H1 (cell line): ENCODE measurements at places on chromosomes 1 and 21. TPM values are rescaled to one million over a fixed set of nuclear protein-coding genes. Genes with fewer than 3 reads are reported as not detected.

- H3K27me3 ChIP-seq = no peaks in the 10 kb centered on the region
- DNase-seq = no peak
- no peak overlapping the region for H3K4me3 ChIP-seq
Measured at GRCh38 chr1:96923753-96924152, 202.2 kb downstream of the PTBP2 start.

ETV3 gene
- 23.8 and 26.6 TPM in 2 replicates for total RNA-seq

DNA sequence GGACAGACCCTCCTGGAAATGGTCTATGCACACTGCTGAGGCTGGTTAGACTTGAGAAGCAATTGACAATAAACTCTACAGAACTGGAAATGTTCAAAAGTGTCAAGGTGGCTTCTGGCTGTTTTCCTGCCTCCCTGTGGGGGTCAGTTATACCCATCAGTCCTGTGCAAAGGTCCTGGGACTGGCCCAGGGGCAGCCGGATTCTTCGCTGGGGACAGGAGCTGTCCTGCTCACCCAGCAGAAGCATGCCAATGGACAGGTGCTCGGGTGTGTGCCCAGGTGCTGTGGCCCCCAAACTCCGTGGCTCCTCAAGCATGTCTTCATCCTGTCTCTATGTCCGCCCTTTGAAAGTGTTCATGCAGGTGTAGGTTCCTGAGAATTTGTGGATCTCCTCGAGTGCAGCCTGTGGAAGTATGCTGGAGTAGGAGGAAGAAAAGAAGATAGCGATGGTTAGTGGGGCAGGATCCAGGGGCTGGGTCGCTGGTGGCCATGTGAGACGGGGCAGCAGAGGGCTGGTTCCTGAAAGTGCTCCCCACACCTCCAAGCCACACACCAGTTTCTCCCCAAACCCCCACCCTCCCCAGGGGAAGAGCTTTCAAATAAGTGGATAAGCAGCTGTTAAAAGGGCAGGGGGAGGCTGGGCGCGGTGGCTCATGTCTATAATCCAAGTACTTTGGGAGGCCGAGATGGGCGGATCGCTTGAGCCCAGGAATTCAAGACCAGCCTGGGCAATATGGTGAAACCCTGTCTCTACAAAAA lies 49.8 kb downstream of the DHRS3 start:
- H3K27ac ChIP-seq = no peak overlapping the region
- H3K4me3 ChIP-seq = no peak overlapping the region
- no peaks in the 10 kb centered on the region for H3K27me3 ChIP-seq
- H3K4me1 ChIP-seq = no peaks in the 10 kb centered on the region

DNA sequence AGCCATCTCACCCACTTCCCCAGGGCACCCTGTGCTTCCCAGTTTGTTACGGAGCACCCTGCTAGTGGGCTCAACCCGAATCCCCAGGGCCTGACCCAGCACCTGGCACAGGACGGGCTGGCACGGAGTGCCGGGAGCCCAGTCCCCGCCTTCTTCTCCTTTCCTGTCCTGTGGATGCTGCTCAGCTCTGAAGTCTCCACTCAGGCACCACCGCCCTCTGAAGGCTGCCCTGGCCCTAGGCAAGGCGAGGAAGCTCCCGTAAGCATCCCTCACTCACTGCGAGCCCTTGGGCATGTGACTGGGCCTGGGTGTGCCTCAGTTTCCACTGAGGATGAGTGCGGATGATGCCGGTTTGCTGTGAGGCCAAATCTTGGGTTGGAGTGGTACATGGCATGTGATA lies 21.8 kb downstream of the SLC1A7 start:
- peaks cover 19% of the 10 kb centered on the region for H3K4me1 ChIP-seq
- no peak overlapping the region for H3K27ac ChIP-seq
- H3K36me3 ChIP-seq = no peaks in the 10 kb centered on the region
- H3K4me3 ChIP-seq = no peak overlapping the region
- no peaks in the 10 kb centered on the region for H3K27me3 ChIP-seq

SEC16B gene
- 0.56 and 1.5 TPM in 2 replicates for total RNA-seq

DNA sequence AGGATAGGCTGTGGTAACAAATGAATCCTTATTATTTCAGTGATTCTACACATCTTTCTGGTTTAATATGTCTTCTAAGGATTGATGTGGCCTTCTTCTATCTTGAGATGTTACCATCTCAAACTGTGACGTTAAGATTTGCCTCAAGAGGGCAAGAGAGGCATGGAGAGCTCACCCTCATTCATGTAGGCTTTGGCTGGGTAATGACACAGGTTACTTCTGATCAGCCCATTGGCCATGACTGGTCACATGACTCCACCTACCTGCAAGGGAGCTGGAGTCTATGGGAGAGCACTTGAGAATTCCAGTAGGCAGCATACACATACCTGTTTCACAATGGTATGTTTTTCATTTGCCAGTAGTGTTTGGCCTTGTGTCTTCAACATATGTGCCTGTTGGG lies 30.0 kb downstream of the CACHD1 start:
- H3K27ac ChIP-seq = no peak overlapping the region
- no peak overlapping the region for H3K4me3 ChIP-seq
- no peaks in the 10 kb centered on the region for H3K27me3 ChIP-seq
- H3K4me1 ChIP-seq = peaks cover 10% of the 10 kb centered on the region

DNA sequence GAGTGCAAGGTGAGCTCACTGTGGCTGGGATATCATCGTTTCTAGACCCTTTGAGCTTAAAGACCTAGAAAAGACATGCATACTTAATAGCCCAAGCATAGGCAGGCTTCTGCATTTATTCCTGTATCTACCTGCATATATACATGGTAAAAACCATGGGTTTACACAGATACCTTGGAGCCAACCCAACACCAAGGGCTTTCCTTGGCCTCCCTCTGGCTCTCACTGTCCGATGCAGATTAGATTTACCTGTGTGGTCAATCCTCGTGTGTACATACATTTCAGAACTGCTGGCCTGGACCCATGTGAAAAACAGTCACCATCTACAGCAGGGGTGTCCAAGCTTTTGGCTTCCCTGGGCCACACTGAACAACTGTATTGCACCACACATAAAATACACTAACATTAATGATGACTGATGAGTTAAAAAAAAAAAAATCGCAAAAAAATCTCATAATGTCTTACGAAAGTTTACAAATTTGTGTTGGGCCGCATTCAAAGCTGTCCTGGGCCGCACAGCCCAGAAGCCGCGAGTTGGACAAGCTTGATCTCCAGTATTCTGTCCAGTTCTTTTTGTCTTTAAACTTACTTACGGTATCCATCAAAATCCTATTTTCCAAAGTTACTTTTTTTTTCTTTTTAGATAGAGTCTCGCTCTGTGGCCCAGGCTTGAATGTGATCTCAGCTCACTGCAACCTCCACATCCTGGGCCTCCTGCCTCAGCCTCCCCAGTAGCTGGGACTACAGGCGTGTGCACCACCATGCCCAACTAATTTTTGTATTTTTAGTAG lies 43.5 kb downstream of the WDR4 start:
- no peak for DNase-seq
- no peaks in the 10 kb centered on the region for H3K27me3 ChIP-seq
- H3K4me1 ChIP-seq = peaks cover 6% of the 10 kb centered on the region; the same call in 1 of the 2 replicates
- H3K27ac ChIP-seq = no peak overlapping the region
- H3K4me3 ChIP-seq = no peak overlapping the region

- H3K27ac ChIP-seq = no peak overlapping the region
- no peaks in the 10 kb centered on the region for H3K4me1 ChIP-seq
- no peak for DNase-seq
Measured at GRCh38 chr1:186409091-186409490, 33.5 kb downstream of the ODR4 start.

GRCh38 chr1:228373004-228373680 lies 33.5 kb downstream of the TRIM11 start:
- H3K4me1 ChIP-seq = peaks cover 2% of the 10 kb centered on the region; the same call in 1 of the 2 replicates
- no peak overlapping the region for H3K27ac ChIP-seq
- no peaks in the 10 kb centered on the region; the same call in 1 of the 2 replicates for H3K27me3 ChIP-seq
- H3K4me3 ChIP-seq = no peak overlapping the region

DNA sequence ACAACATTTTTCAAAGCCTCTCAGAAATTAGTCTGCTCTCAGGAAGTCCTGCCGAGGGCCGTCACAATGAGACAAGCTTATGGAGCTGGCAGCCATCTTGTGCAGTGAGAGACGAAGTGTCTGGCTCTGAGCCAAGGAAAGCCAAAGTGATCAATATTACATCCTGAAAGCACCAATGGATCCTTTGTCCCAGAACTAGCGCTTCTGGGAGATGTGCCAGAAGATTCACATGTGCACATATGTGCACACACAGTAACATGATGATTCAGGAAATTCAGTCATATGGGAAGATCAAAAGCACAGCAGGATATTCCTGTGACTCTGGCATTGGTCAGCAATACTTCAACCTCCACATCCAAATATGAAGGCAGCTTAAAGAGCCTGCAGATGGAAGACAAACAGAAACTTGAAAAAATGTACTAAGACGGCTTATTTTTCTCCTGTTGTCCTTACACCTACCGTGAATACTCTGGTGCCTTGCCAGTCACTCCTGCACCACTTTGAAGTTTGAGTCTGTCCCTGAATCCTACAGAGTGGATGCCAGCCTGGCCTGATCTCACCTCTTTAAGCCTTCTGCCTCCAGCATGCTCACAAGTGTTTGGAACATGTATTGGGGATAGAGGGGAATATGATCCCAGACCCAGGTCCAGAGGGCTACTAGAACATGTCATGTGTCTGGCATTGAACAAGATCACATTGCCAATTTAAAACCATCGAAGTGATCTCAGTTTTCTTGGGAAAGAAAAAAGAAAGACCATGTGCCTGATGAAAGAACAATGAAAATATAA lies 44.5 kb upstream of the PRRX1 start:
- no peak overlapping the region for H3K4me3 ChIP-seq
- no peaks in the 10 kb centered on the region for H3K27me3 ChIP-seq
- H3K27ac ChIP-seq = no peak overlapping the region
- no peak for DNase-seq
- no peaks in the 10 kb centered on the region for H3K36me3 ChIP-seq

GRCh38 chr1:89451011-89451410 lies 73.6 kb upstream of the LRRC8B start:
- no peaks in the 10 kb centered on the region for H3K36me3 ChIP-seq
- H3K4me3 ChIP-seq = no peak overlapping the region
- H3K4me1 ChIP-seq = no peaks in the 10 kb centered on the region; the same call in 1 of the 2 replicates
- H3K27me3 ChIP-seq = no peaks in the 10 kb centered on the region
- no peak for DNase-seq

DNA sequence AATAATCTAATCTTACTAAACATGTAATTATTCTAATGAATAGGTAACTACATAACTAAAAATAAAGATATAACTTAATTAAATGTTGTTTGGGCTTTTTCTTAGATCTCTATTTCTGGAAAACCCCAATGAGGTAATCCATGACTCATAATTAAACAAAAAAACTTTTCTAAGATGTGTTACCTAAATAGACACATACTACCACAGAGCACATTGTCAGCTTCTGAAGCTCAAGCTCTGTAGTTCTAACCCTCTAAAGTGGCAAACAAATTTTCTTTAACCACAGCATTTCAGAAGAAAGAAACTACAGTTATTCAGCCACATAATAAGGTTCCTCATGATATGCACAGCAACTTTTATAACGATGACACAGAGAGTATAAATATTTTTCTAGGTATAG lies 4.2 kb downstream of the OR6K3 start:
- H3K4me1 ChIP-seq = no peaks in the 10 kb centered on the region
- DNase-seq = no peak
- H3K4me3 ChIP-seq = no peak overlapping the region
- H3K27ac ChIP-seq = no peak overlapping the region
- no peaks in the 10 kb centered on the region for H3K27me3 ChIP-seq

DNA sequence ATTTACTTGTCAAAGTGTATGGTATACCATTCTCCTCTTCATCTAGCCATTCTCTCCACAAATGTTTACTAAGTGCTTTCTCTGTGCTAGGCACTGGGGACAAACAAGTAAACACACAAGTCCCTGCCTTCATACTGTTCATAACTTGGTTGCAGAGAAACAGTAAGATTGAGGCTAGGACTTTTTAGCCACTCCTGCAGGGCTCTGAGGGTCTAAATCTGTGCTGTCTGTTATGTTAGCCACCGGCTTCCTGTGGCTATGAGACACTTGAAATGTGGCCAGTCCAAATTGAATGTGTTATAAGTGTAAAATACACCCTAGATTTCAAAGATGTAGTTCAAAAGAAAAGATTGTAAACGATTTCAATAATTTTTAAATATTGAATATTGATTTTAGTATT lies 50.2 kb downstream of the AZIN2 start:
- no peak overlapping the region for H3K27ac ChIP-seq
- no peaks in the 10 kb centered on the region for H3K36me3 ChIP-seq
- H3K4me1 ChIP-seq = peaks cover 3% of the 10 kb centered on the region
- DNase-seq = no peak

MRAP gene
- total RNA-seq = not detected in 2 replicates

GRCh38 chr1:208432346-208432745 lies 188.2 kb upstream of the PLXNA2 start:
- no peaks in the 10 kb centered on the region for H3K27me3 ChIP-seq
- DNase-seq = no peak
- H3K4me3 ChIP-seq = no peak overlapping the region
- no peaks in the 10 kb centered on the region for H3K36me3 ChIP-seq
- peaks cover 6% of the 10 kb centered on the region for H3K4me1 ChIP-seq
